ENCODE measurements at places on chromosomes 6 and 20.

DNA sequence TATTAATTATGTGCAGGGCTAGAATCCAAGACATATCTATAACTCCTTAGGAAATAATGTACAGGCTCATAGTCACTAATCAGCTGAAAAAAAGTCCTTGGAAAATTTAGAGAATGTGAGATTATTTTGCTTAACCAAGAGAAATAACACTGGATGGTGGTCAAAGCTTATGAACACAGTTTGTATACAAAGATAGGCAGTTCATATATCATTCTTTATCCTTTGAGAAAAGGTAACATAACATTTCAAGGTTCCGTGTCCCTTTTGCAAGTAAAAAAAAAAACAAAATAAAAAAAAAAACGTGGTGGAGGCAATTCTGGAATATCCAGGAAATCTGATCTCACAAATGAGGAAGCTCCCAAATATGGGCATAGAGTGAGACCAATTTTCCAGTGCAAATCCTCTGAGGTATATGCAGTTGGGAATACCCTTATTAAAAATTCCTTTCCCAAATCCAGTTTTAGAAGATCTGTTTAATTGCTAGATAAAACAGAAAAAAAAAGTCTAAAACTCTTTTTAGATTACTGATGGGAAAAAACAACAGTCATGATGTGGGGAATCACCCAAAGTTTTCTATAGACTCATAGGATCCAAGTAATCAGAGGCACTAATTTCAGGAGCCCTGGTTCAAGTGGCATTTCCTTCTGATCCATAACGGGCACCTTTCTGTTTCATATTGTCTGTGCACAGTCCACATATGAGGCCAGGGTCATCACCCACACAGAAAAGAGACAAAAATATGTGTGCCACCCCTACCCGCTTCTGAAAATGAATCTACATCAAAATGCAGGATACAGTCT lies 17.7 kb upstream of the TNFAIP3 start:
- DNase-seq, result no peak

GRCh38 chr6:37243816-37244370 lies 13.7 kb upstream of the TBC1D22B start:
- DNase-seq, result no peak

- no peak for DNase-seq
Measured at GRCh38 chr6:28212510-28213212, 12.4 kb upstream of the ZSCAN9 start.

DNA sequence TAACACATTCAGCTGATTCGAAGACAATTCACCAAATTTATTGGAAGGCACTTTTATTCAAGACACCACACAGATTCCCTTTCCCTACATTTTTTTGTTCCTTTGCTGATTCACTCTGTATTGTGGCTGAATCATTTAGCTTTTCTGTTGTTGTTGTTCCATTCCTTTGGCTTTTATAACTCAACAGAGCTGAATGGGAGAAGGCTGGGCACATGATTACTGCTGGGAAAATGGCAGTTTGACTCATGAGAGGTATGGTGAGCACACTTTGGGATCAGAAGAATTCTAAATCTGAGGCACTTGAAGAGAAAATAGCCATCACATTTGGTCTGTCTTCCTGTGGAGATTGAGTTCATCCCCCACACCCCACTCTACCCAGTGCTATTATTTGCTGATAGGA lies 15.7 kb upstream of the SAYSD1 start:
- no peak for DNase-seq

DNA sequence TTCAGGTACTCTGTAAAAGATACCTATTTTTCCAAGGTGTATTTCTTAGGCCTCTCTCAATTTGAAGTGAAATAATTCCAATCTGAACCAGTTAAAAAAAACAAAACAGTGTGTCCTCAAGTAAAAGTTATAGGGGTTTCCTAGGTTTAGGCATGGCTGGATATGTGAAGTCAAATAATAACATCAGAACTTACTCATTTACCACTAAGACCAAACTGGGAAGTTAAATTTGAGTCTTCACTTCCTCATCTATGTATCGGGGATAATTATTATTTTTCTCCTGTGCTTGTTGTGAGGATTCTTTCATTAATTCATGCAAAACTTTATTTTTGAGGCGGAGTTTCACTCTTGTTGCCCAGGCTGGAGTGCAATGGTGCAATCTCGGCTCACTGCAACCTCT lies 86.2 kb upstream of the PTPRK start:
- DNase-seq, result no peak

- peak; percentile 96 for DNase-seq
Measured at GRCh38 chr20:3706774-3707507, 5.5 kb downstream of the SIGLEC1 start.

- no peak for DNase-seq
Measured at GRCh38 chr6:149140137-149140909, 177.2 kb upstream of the TAB2 start.

- DNase-seq, result no peak
Measured at GRCh38 chr20:41443691-41444090, 77.1 kb upstream of the EMILIN3 start.

- DNase-seq, result no peak
Measured at GRCh38 chr6:150186129-150186898, 43.5 kb downstream of the PPP1R14C start.

DNA sequence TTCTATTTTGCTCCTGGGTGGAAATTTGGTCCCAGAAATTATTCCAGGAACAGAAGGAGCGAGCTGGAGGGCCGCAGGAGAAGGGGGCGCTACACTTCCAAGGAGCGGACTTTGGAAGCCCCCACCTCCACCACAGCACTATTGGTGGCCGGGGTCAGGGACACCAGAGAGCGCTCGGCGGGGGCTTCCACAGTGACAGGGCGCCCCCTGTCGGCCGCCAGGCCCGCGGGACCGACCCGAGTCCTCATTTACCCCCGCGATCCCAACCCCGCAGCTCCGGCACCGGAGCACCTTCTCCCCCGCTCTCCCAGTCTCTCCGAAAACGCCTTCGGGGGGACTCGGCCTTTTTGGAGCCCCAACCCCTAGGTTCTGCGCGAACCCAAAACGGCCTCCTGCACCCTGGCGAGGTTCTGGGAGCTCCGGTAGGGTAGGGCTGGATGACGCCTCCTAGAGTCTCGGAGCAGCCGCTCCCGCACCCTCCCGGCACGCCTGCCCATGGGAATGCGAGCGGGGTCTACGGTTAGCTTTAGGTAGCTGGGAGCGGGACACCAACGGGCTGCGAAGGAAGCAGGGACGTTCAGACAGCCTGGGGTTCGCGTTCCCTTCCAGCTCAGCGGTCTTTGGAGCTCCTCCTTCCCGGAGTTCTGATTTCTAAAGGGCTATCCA lies 2.4 kb upstream of the FOXA2 start:
- DNase-seq, result no peak

GRCh38 chr6:55870181-55870813 lies 5.1 kb downstream of the BMP5 start:
- no peak for DNase-seq

DNA sequence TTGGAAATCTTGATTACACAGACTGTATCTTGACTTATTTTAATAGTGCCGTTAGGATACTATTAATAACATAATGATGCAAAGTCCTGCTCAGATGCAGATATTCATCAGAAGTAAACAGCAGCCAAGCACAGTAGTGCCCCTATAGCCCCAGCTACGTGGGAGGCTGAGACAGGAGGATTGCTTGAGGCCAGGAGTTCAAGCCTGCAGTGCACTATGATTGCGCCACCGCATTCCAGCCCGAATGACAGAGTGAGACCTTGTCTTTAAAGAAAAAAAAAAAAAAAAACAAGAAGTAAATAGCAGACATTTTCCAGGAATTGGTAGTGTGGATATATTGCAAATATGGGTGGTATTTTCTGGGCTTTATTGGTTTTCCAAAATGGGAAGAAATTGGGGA lies 61.8 kb downstream of the TULP4 start:
- DNase-seq, result no peak

- DNase-seq, result no peak
Measured at GRCh38 chr20:23759306-23759940, 8.7 kb upstream of the CST1 start.

GRCh38 chr6:1110164-1110563 lies 201.7 kb upstream of the FOXQ1 start:
- no peak for DNase-seq

DNA sequence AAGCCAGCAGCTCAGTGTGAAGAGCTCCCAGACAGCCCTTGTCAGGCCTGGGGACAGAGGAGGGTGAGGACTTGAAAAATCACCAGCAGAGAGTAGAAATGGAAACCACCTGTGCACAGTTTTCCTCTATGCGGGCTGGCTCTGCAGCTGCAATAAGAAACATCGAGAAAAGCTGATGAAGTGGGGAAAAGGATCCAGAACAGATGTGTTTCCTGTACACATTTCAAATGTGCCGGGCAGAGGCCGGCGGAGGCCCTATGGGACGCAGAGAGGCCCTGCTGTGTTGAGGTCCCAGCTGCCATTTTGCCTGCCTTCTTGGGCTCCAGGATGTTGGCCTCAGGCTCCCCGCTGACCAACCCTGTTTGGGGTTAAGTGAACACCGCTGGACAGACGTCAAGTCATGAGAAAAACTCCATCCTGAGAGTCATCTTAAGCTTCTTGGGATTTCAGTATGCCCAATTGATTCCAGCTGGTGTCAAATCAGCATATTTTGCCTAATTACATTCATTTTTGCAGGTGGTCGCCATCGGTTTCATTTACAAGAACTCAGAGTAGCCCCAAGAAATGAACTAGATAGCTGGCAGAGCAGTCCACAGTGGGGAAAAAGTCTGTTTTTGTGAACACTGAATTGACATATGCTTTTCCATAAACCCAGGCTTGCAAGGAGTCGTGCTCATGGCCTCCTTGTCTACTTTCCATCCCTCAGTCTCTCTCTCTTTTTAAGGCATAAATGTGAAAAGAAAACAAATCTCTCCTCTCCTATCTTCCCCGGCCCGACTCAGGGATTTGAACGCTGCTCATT lies 150.4 kb upstream of the PHACTR3 start:
- no peak for DNase-seq

DNA sequence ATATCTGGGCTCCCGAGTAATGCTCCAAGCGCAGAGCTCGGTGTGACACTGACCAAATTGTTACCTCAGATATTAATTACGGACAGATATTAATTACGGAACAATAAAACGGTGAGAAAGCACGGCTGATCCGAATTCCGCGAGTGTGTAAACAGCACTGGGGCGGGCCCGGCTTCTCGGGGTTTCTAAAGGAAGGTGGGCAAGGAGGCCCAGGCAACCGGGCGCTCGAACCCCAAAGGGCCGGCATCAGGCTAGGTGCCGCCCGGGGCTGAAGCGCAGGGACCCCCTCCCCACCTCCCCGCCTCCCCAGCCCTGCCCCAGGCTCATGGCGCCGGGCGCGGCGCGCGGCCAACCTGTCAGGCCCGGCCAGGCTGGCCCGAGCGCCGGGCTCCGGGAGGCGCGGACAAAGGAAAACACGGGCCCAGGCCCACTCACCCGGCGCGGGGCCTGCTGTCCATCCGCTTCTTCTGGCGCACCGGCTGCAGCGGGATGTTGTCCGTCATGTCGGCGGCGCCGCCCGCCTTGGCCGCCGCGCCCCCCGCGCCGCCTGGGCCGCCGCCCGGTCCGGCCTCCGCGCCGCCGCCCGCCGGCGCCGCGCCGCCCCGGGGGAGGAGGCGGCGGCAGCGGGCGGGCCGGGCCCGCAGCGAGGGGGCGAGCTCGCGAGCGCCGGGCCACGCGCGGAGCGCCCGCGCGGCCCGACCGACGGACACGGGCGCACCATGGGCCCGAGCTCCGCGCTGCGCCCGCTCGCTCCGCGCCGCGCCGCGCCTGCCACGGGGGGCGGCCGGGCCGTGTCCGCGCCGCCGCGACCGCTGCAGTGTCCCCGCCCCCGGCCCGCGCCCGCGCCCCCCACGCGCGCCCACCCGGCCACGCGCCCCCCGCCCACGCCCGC lies at the start of gene ATP9A:
Gene ATP9A, minus strand, starts transcription at position 524 of the 892 bp plus-strand sequence. Its CDS starts 21 bp downstream, at position 503.
- no peak for DNase-seq

GRCh38 chr6:123829302-123829953 lies 25.8 kb downstream of the NKAIN2 start:
- no peak for DNase-seq

- DNase-seq, result no peak
Measured at GRCh38 chr6:122388945-122389344, 10.5 kb upstream of the HSF2 start.

GRCh38 chr6:85240787-85241385 lies 209.0 kb upstream of the NT5E start:
- no peak for DNase-seq

GRCh38 chr6:167094820-167095637 lies 27.9 kb upstream of the CCR6 start:
- no peak for DNase-seq

DNA sequence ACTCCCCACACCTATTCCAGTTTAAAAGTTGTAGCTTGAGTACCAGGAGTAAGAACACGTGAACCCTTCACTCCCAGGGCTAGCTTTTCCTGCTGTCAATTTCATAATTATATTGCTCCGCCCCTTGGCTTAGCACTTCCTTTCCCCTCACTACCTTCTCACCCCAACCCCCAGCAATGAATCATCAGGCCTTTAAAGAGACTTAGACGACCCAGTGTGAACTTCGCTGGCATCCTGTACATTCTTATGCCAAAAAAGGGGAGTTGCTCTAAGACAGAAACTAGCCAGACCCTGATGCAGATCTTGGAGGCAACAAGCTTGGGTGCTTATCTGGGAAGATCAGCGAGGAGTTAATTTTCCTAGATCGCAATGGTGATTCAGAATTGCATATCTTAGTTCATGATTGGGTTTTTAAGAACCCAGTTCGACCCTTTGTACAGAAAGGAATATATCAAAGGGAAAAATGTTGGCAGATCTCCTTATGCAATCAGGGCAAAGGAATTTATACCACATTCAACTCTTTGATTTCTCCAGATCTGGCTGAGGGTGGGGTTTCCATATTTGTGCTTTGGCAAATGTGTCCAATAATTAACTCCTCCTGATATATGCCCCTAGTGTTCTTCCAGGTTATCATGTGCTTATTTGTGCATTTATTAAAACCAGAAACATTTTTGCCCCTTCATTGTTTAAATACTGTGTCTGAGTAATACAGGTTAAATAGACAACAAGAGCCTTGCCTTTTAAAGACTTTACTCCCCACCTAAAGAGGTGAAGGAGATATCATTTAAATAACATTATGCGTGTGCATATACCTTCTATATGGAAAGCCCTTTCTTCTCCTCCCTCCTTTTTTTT lies 8.1 kb upstream of the ATXN1 start:
- peak; percentile 61 for DNase-seq

GRCh38 chr20:24059174-24059573 lies 70.6 kb upstream of the GGTLC1 start:
- DNase-seq, result no peak

GRCh38 chr6:164569509-164569908 lies 739.9 kb downstream of the C6orf118 start:
- no peak for DNase-seq

DNA sequence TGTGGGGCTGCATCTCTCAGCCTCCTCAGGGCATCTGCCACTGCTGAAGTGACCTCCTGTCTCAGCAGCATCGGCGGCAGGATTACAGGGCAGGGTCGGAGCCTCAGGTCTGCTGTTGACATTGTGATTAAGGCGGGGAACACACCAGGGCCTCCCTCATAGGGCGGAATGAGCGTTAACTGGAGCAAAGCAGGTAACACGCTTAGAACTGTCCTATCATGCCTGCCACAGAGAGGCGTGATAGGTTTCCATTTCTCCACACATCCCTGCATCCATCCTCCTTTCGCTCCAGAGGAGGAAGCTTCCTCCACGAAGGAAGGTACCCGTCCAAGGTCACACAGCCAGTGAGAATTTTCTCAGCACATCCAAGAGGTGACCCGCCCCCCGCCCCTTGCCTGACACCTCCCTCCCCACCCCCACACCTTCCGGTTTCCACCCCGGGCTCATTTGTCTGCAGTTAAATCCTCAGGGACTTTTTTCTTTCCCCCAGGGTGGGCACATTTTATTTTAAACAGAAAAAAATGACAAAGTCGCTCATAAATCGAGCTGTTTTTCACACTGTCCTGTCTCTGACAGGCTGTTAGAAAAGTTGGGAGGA lies 200.8 kb downstream of the TFAP2C start:
- no peak for DNase-seq
